ENCODE measurements at places on chromosomes 7 and 10. TPM values are rescaled to one million over a fixed set of nuclear protein-coding genes. Genes with fewer than 3 reads are reported as not detected.

DNA sequence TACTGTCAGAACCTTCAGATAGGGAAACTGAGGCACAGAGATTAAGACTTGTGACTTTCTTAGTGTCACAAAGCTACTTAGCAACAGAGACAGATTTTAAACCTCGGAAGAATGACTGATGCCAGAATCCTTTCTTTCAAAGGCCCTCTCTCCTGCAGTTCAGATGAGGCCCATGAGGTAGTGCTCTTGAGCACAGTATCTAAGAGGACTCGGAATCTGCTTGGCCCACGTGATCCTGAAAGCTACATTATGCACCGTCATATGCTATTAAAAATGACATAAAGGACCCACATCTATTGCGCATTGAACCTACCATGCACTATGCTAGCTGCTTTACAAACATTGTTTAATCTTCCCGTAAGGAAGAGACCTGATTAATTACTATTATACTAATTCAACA lies 355.9 kb downstream of the SFMBT2 start:
- DNase-seq, result no peak

DNA sequence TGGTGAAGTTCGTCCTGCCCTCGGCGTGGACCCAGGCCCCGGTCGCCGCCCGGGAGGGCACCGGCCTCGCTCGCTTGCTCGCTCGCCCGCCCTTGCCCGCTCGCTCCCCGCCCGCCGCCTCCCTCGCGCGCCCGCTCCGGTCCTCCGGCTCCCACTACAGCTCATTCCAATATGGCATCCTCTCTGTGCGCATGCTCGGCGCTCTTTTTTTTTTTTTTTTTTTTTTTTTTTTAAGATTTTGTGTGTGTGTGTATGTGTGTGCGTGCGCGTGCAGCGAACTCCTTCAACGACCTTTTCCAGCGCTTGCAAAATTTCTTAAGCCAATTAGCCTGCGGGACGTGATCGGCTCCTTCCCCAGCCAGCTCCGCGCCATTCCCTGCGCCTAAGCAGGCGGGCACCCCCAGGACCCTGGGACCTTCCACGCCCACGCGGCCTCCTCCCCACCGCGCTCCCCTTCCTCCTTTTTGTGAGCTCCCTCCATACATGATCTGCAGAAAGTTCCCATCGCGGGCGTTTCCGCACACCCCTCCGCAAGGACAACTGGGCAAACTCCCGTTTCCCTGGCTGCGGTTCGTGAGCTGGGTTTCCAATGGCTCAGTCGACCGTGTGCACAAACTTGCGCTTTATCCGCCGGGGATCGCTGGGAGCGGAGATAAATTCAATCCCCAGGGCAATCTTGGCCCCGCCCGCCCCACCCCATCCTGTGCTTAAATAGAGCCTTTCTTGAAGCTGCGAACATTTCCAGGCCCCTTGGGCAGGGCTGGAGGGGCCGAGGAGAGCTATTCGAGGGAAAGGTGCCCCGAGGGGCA lies at the start of gene SFMBT2:
Gene SFMBT2 (minus strand): TSS at position 173 of the 809 bp plus-strand sequence. CDS start 29,136 bp downstream, outside the sequence.
- peak; percentile 74 for DNase-seq

GRCh38 chr10:86824151-86824550 lies 67.7 kb downstream of the BMPR1A start:
- no peak for DNase-seq

GRCh38 chr10:96233959-96234358 lies 37.4 kb downstream of the BLNK start:
- DNase-seq, result no peak

Gene KCNIP2
- 1.2 TPM for total RNA-seq

DNA sequence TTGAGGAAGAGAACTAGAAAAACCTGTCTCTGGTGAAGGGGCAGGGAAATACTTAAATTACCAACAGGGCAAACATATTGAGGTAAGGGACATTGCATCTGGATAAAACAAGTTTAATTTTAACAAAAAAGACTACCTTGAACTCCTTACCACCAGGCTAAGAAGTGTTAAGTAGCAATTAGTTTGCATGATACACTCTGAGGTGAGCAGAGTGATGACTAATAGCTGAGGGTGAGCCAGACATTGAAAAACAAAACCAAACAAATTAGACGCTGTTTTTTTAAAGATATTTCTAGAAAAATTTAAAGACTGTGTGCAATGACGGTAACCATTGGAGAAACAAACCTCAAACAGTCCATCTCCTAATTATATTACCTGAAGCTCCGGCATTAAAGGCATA lies 105.9 kb downstream of the ANKRD7 start:
- DNase-seq, result peak; percentile 6

DNA sequence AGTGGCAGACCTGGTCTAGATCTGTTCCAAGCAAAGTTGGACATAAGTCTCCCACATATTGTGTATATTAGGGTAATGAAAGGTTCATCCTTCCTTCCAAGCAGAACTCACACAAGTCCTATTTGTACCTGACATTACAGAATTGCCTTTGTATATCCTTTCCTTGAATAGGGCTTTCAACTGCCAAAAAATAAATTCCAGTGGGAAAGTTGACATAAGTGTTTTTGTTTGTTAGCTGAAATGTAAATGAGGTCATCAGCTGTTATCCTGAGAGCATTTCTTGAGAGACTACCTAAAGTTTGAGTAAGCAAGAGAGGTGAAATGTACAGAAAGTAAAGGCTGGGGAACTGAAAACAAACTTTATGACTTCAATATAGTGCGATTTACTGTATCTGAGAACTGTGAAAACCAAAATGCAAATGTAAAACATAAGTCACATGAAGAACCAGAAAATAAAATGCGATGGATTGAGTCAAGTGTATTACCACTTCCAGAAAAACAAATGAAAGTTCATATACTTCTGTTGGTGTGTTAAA lies 527.3 kb upstream of the SEMA3D start:
- no peak for DNase-seq

DNA sequence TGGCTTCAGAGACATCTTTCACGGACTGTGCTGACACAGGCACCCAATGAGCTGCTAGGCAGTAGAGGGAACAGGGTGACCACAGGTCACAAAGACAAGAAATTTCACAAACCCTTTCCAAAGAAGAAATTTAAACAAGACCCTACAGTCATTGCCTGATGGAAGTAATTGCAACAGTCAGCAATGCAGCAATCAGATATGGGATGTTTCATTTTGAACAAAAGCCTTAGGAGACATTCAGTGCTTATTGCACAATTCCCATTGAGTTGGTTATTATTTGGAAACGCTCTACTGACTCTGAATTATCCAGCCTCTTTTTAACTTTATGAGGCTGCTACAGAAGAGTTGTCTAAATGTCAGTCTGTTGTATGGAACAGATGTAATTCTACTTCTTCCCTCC lies 85.5 kb downstream of the ETV1 start:
- no peak for DNase-seq

DNA sequence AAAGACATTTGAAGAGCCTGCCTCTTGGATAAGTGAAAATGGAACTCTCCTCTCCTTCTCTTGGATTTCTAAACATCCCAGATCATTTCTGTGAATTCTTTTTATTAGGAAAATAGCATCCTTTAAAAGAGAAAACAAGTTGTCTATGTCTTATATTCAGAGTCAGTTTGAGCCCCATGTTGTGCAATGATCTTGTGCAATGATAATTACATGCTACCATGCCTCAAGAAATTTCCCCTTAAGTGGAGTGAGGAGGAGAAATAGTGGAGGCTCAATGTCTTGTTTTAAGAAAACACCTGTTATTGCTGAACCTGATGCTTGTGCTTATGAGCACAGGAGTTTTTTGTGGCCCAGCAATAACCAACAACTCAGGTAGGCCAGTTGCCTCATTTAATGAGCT lies 103.6 kb downstream of the NPSR1 start:
- DNase-seq, result no peak

GRCh38 chr10:78907551-78908211 lies 161.1 kb upstream of the ZMIZ1 start:
- no peak for DNase-seq

DNA sequence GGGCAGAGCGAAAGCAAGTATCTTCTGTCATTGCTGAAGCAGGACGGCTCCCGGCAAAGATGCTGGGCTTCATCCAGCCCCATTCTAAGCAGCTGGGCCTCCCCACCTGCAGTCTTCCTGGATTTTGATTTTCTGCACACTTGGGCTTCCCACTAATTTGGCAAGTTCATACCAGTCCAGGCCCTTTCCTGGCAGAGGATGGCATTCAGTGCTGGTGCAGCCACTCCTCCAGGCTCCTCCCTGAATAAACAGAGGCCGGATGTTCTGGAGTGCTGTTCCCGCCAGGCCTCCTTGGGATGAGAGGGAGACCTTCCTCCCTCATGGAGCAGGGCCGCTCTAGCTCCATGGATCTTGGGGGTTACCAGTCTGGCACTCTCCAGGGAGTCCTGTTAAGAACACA lies 3.4 kb downstream of the BAG3 start:
- peak; percentile 75 for DNase-seq

DNA sequence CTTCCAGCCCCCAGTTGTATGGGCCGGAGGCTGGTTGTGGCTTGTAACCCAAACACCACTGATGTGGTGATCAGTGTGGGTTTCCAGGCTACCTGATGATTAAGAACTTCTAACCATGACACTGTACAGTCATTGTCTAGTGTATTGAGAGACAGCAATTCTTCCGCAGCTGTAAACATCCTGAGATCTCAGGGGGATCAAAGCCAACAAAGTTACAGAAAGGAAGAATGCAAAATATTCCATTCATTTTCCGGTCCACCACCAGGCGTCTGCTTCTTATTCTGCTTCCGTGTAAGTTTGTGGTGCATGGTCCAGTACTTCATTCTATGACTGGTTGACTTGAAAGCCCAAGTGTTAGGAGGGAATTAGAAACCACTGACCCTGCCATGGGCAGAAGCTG lies 10.3 kb upstream of the GLI3 start:
- DNase-seq, result peak; percentile 96

Measured in HT1080 (cell line).